ENCODE measurements at places on chromosomes 7 and 10. TPM values are rescaled to one million over a fixed set of nuclear protein-coding genes. Genes with fewer than 3 reads are reported as not detected.

GRCh38 chr7:46927131-46927810 is 654.6 kb downstream of the TNS3 start:
- DNase-seq = no peak

IFIT1B gene
- polyA plus RNA-seq = not detected

ZDHHC6 gene
- polyA plus RNA-seq = 47.1 TPM

- no peak for DNase-seq
Measured at GRCh38 chr10:75664968-75665367, 233.5 kb downstream of the LRMDA start.

DNA sequence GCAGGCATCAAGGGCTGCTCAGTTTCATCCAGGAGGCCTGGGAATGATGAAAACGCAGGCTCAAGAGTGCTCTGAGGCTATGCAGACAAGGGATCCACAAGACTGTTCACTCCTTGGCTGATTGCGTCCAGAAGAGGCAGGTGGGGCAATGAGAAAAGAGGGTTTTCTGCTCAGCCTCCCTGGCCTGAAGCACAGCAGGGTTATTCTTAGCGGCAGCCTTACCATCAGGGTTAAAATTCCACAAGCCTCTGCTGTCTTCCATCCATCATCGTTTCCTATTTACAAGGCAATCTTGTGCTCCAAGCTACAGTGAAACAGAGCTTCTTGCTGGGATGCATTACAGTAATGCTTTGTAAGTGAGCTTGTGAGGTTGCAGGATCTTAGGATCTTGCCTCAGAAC is 129.4 kb upstream of the SHH start:
- DNase-seq = no peak

GRCh38 chr10:5860066-5860465 is 29.6 kb downstream of the ANKRD16 start:
- DNase-seq = no peak

PRPS1L1 gene
- polyA plus RNA-seq = not detected

CCDC3 gene
- polyA plus RNA-seq = not detected

PHYHIPL gene
- not detected for polyA plus RNA-seq

DNA sequence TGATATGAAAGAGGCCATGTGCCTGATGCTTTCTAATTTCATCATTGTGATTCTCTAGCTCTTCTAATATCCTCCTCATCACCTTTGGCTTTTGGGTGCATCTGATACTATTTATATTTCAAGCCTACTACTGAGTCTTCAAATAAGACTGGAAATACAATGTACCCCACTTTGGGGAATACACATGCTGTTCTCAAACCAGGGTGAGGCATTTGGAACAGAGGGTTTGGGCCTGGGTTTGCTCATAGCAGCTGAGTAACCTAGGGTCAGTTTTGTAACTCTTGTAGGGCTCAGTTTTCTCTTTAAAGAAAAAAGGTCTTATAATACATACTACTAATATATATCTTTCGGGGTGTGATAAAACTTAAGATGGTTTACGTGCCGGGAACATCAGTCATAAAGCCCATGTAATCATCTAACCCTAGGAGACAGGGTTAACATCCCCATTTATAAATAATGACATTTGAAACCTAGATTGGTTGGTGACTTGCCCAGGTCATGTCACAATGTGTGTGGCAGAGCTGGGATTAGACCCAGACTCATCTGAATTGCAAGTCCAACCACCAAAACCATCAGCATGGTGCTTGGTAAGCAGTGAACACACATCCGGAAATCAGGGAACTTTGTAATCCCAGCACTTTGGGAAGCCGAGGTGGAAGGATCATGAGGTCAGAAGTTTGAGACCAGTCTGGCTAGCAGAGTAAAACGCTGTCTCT is 23.0 kb downstream of the AKR1B15 start:
- no peak for DNase-seq

- peak; percentile 57 for DNase-seq
Measured at GRCh38 chr10:95560278-95561176, 644 bp downstream of the SORBS1 start.

DNA sequence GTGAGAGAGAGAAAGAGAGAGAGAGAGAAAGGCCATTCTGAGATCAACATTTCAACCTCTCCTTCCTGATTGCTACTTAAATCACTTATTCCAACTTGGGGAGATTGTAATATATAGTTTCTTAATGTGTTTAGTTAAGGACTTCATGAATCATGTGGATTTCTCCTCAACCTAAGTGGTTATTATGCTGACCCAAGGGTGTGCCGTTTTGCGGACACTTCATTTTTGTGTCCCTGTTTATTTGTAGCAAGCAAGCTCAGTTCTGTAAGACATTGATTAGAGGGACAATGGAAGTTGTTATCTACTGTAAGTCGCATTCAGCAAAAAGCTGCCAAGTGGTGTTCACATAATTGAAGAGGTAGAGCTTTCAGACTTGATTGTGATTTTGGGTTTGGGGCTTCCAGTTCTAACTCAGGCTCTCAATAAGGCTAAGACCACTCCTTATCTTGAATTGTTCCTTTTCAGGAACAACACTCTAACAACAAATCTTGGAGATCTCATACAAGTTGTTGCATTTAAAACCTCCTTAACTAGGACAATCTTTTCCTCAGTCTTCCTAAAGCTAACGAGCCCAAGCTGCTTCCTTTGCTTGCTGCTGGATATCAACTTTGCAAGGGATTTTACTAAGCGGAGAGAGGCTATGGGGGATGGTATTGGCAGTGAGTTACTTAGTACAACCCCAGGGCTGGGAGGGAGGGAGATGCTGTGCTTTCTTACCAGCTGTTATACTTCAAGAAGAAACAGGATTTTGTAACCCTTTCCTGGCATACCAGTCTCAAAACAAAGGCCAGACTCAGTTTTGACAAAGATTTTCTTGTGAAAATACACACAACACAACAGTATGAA is 19.8 kb upstream of the COL1A2 start:
- DNase-seq = peak; percentile 94

FAM180A gene
- 50.3 TPM for polyA plus RNA-seq

GRCh38 chr10:11176746-11177145 is 159.1 kb downstream of the CELF2 start:
- DNase-seq = no peak

- no peak for DNase-seq
Measured at GRCh38 chr10:131870831-131871672, 29.8 kb upstream of the PPP2R2D start.

DNA sequence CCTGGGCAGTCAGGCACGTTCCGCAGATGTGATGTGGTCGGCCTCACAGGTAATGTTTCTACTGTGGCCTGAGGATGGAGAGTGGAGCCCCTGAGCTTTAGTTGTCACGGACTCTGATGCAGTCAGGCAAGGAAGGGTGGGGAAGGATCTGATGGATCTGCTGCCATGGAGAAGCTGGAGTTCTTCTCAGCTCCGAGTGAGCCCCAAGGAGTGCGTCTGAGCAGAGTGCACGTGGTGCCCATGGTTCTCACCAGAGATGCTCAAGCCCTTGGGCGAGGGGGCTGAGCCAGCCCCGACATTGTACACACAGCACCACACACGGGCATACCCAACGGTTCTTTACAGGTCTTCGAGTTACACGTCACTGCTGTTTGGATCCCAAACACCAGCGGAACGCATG is 192.5 kb downstream of the EBF3 start:
- no peak for DNase-seq

LIPJ gene
- 0.18 TPM for polyA plus RNA-seq

EVX1 gene
- not detected for polyA plus RNA-seq

- DNase-seq = no peak
Measured at GRCh38 chr7:97732565-97733275, 834 bp downstream of the TAC1 start.

- peak; percentile 88 for DNase-seq
Measured at GRCh38 chr7:34133983-34134782, 228.8 kb downstream of the BMPER start.

- no peak for DNase-seq
Measured at GRCh38 chr10:88980247-88980646, 10.4 kb upstream of the FAS start.

TFEC gene
- polyA plus RNA-seq = not detected

GRCh38 chr7:70698219-70698832 is 433.6 kb upstream of the GALNT17 start:
- DNase-seq = peak; percentile 80

DNA sequence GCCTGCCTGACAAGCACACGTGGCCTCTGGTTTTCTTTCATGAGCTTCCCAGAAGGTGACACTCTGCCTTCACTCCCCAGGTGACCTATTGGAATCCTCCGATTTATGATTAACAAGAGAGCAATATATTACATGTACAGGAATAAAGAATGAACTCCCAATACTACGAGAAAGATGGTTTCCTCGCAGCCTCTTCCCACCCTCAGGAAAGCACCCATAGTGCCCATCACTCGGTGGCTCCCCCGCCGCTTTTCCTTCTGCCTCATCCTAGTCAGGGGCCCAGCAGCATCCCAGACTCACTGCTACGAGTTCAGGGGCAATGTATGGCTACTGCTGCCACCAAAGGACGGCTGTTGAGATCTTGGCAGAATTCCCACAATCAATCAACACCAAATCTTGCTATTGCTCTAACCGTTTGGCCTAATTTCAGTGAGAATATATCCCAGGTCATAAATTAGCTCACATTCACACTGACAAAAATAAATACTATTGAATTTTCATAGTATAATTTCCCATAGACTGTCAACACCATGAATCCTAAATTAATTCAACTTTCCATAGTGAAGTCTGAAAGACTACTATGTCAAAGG is 196.3 kb downstream of the TNS3 start:
- no peak for DNase-seq

MOGAT3 gene
- polyA plus RNA-seq = not detected

- no peak for DNase-seq
Measured at GRCh38 chr10:8323428-8324054, 269.1 kb downstream of the GATA3 start.

DNA sequence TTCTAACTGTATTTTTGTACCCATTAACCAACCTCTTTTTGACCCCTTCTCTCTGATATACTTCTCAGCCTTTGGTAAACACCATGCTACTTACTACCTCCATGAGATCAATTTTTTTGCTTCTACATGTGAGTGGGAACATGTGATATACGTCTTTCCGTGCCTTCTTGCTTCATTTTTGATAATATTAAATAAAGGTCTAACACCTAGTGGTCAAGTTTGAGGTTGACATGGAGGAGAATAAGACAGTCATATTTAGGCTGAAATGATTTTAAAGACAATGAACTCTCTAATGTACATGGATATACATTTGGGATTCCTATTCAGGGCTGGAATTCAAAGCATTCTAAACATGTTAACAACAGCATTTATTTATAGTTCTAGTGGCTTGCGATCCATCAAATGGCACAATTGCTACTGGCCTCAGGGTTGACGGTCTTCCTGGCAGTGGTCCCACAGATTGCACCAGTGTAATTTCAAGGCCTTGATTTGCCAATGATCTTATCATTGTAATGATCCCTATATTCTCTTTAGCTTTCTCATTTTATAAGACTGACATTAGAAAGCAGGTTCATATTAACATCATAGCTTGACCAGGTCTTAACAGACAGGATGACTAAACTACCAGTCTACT is 315.9 kb upstream of the ETV1 start:
- no peak for DNase-seq

DNA sequence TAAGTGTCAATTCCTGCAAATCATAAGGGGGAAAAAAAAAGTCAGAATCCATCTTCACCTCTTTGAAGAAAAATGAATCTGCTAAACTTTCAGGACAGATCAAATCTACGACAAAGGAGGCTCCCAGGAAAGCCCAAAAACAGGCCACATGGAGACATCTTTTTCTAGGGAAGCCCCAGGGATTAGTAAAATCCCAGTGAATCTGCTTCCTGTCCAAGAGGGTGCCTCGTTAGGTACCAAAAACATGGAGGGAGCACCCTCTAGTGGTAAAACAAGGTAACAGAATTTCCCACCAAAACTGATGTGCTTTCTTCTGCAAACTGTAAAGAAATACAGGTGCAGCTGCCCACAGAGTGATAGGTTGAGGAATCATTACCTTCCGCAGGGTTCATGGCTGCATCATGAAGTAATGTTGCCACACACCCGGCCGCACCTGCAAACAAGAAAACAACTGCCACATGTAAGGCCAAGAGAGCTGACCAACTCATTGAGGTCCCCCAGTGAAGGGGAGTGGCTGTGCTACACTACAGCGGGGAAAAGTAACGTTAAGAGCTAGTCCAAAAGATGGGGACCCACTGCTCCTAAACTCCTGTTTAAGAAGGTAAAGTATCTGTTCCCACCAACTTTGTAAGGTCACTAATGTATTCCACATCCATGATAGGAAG is 7.9 kb downstream of the SLC25A28 start:
- peak; percentile 75 for DNase-seq

DNA sequence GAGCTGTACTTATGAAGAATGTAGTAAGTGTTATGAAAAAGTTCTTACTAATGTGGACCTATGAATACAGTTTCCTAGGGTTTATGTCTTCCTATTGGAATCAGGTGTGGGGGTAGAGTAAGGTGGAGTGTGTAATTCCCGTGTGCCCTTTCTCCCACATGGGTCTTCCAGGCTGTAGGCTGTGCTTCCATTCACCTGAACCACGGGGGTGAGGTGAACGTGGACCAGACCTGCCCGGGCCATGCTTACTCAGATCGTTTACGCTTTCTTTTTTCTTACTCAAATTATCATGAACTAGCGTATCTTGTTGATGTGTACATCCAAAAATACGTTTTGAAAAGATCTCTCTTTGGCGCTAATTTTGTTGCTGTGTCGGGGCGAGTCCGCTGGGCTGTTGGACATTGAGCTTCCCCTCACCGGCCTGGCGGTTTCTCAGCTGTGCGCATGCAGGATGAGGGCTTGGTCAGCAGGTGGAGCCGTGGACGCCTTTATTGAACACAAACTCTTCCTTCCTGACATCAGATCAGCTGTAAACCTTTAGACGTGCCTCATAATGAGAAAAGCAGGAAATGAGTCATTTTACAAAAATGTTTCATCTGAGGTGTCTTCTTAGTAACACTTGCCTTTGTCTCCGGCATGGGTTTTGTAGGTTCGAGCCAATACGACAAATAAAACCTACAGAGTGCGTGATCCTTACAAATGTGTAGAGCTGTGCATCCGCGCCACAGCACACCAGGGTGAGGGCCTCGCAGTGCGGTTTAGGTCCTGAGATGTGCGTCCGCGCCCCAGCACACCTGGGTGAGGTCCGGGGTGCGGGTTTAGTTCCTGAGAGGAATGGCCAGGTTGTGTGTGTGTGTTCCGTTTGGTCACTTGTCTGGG is 53.8 kb downstream of the WDR37 start:
- DNase-seq = peak; percentile 70

GRCh38 chr7:47543714-47544113 is 38.2 kb downstream of the TNS3 start:
- no peak for DNase-seq

- no peak for DNase-seq
Measured at GRCh38 chr7:80910228-80910627, 8.6 kb downstream of the SEMA3C start.

GRCh38 chr7:118802726-118803125 is 578.2 kb downstream of the ANKRD7 start:
- DNase-seq = no peak

GRCh38 chr7:132430041-132430855 is 146.0 kb downstream of the PLXNA4 start:
- DNase-seq = no peak

GRCh38 chr10:119806334-119807130 is 66.1 kb downstream of the MCMBP start:
- DNase-seq = no peak

- peak; percentile 66 for DNase-seq
Measured at GRCh38 chr10:24951201-24952142, 934 bp downstream of the PRTFDC1 start.

Data from GM23248 (cell line).